Activated CD4-positive, alpha-beta T cell treated with anti-CD3 and anti-CD28 coated beads for 4 hours (primary cell): ENCODE measurements at places on chromosomes 1 and 21.

DNA sequence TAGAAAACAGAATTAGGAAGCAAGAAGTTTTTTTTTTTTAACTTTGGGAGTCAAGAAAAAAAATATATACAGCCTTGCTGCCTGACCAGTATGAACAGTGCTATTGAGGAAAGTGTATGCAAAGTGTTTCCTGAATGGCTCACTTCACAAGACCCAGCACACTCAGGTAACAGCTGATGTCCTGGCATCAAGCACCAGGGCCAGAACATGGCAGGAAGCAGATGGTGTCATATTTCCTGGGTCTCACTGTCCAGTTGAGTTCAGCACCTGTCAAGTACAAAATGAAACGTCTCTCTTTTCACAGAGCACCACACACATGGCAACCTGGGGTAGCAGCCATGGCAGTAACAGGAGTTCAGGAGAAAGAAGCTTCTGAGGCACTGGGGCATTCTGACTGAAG lies 372.3 kb downstream of the TTLL7 start:
- DNase-seq = no peak

DNA sequence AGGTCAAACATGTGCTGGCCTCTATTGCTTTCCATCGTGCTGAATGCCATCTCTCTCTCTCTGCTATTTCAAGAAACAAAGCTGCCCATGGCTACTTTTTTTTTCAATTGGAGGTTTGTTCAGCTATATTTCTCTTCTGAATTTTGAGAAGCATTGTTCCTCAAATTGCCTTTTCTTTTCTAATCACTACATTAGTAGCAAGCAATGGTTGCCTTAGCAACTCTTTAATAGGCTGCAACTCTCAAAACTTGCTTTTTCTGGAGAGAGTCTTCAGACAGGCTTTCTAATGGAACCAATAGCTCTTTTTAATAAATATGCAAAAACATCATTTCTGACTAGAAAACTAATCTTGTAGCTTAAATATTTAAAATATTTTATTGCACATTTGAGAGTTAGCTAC lies 439.0 kb downstream of the LRRIQ3 start:
- no peak for DNase-seq

DNA sequence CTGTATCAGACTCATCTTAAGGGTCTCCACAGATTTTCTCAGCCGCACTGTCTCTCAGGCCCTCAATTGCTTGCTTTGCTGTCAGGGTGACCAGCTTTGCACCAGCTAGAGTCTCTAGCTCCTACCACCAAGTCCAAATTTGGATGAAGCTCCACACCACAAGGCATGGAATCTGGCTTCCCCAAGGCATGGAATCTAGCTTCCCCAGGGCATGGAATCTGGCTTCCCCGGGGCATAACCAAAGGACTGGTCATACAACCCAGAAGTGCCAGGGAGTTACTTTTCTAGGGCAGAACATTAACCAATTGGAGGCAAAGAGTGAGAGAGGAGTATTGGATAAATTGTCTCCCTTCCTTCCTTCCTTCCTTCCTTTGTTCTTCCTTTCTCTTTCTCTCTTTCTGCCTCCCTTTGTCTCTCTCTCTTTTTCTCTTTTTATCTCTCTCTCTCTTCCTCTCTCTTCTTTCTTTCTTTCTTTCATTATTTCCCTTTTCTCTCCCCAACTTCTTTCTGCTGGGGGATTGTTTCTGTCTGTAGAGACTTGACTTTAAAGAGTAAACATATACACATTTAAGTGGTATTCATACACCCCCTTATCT lies 76.9 kb upstream of the HAO2 start:
- DNase-seq = no peak

- no peak for DNase-seq
Observed at GRCh38 chr1:184101141-184101540, 49.6 kb downstream of the TSEN15 start.

DNA sequence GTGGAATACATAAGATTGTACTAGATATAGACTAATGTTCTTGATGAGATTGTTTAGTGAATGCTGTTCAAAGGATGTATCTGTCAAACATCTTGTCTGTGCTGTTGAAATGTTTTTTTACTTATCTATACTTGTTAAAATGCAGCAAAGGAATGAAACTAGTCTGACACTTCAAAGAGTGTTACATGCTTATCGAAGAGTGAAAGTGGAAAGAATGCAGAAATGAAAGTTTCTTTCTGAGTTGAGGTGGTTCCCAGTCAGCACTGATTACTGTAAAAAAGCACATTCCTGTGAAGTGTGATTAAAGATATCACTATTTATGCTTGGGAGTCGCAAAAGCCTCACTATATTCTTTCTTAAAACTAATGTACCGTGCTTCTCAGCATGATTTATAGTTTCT lies 1225.2 kb downstream of the NCAM2 start:
- no peak for DNase-seq

- DNase-seq = no peak
Observed at GRCh38 chr1:164440232-164440631, 118.8 kb upstream of the PBX1 start.
